ENCODE measurements at places on chromosomes 2 and 18.

DNA sequence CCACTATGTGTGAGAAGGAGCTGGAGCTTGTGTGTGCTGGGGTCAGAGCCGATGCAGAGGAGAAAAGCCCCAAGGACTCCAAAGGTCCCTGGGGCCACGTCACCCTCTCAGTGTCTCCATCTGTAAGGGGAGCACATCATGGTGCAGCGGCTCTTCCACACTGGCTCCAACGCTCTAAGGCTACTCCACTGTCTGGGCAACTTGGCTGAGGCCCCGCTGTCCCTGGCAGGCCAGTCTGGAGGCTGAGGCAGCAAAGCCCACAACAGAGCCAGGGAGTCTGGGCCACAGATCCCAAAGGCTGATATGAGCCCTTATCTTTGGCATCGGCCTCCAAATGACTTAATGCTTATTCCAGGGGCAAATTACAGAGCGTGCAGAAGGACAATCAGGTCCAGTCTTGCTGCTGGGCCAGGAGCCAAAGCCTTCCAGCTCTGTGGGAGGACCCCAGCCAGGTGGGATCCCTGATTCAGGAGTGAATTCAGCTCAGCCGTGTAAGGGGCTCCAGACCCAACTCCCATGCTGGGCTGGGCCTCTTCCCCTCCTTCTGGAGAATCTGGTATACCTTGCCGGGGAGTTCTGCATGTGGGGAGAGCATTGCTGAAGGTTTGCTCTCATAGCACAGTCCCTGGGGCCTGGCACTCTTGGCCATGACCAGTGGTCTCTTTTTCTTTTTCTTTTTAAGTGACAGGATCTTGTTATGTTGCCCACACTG lies 1.8 kb upstream of the DUSP2 start:
- DNase-seq = no peak

DNA sequence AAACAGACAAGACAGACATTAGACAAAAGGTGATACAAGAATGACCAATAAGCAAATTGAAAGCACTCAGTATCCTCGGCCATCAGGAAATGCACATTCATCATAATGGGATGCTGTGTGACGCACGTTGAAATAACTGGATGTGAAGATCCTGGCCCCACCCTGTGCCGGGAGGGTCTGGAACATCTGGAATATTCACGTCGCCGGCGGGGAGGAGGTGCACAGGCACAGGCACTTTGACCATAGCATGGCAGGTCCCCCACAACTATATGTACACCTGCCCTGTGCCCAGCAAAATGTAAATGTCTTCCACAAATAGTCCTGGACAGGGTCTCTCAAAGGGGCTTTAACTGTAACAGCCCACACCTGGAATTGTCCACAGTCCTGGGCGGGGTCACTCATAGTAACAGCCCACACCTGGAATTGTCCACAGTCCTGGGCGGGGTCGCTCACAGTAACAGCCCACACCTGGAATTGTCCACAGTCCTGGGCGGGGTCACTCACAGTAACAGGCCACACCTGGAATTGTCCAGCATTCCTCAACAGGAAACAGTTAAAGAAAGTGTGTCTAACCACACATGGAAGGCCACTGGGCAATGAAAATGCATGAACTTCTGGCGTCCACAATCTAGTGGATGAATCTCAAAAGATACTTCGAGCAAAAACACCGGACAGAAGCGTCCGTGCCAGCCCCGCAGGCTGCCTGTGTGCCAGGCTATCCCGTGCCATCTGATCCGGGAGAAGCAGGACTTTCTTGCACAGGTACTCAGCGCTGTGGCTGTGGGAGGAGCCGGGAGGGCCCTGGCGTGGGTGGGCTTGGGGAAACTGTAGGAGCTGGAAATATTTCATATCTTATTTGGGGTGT lies 113.4 kb downstream of the RTP5 start:
- DNase-seq = no peak

DNA sequence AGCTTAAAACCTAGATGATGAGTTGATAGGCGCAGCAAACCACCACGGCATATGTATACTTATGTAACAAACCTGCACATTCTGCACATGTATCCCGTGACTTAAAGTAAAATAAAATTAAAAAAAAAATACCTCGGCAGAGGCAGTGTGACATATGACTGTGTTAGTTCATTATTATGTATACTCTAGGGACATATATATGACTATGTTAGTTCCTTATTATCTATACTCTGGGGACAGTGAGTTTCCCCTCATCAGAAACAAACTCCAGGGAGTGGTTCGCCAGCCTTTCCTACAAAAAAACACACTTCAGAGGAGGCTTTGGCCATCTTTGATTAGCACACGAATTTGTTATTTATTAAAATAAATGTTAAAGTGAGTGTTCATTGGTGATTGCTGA lies 209.5 kb downstream of the PIEZO2 start:
- DNase-seq = no peak

- no peak for DNase-seq
Observed at GRCh38 chr2:165864296-165864695, 70.2 kb upstream of the GALNT3 start.

- DNase-seq = no peak
Observed at GRCh38 chr18:76504749-76505148, 9.7 kb upstream of the ZNF516 start.

- peak; percentile 92 for DNase-seq
Observed at GRCh38 chr2:225399504-225399903, at the start of gene NYAP2. NYAP2 (plus strand) TSS chr2:225399710; CDS start chr2:225408881, 9,171 bp downstream.

DNA sequence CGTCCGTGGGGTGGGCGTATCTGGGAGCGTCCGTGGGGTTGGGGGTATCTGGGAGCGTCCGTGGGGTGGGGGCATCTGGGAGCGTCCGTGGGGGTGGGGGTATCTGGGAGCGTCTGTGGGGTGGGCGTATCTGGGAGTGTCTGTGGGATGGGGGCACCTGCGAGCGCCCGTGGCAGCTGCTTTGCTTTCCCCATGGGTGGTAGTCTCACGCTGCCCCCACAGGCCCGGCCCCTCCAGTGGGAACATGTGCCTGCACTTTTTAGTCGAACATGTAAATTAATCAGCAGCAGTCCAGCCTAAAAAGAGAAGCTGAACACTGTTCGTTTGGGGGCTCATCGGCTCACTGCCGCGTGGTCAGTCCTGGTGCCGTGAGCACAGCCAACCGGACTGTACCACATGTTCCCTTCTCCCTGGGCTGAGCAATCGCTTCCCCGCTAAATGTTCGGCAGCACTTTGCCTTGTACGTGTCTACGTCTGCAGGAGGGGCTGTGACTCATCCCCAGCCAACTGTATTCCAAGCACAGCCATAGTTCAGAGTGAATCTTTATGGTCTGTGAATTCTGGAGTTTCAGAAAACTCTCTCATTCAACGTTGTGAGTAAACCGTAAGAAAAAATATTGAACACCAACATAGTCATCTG lies 271.5 kb downstream of the AGAP1 start:
- DNase-seq = no peak

DNA sequence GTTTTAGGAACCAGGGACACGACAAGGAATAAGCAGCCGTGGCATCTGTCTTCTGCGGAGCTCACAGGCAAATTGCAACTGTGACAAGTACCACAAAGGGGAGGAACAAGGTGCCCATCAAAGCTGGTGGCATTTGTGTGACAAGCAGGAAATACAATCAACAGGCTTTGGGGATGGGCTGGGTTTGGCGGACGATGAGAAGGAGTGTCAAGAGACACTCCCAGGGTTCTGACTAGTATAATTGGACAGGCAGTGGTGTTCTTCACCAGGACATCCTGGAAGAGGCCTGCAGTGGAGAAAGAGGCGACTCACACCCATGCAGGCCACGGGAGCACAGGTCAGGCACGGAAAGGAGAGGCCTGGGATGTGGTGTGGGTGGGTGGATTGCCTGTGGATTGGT lies 14.2 kb upstream of the SPATA3 start:
- no peak for DNase-seq

DNA sequence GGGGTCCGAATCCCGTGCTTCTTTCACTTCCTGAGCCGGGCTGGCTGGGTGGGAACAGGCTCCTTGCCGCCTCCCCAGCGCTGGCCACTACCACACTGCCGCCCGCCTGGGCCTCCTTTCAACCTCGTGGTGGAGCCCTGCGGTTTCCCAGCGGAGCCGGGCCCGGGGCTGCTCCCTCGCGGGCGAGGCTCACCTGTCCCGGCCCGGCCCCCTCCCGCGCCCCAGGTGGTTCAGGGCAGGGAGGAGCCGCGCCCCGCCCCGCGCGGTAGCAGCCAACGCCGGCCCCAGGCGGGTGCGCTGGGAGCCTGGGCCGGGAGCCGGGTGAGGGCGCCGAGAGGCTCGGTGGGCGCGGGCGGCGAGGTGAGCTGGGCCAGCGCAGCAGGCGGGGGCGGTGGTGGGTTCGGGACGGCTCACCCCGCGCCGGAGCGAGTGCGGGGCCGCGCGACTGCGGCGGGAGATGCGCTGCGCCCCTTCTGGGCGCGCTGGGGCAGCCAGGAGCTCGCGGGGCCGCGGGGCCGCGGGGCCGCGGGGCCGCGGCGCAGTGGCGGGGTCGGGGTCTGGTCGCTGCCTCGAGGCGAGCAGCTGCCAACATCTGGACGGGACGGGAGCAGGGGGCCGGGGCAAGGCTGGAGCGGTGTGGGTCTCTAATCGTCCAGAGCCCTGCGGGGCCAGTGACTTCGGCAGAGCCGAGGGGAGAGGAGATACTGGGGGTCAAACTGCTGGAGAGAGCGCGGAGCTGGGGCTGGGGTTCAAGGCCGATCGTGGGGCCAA lies at the start of gene LYPD6B:
LYPD6B (plus strand) TSS at position 258 of the 771 bp plus-strand sequence. CDS start 92,250 bp downstream, outside the sequence.
- DNase-seq = no peak

DNA sequence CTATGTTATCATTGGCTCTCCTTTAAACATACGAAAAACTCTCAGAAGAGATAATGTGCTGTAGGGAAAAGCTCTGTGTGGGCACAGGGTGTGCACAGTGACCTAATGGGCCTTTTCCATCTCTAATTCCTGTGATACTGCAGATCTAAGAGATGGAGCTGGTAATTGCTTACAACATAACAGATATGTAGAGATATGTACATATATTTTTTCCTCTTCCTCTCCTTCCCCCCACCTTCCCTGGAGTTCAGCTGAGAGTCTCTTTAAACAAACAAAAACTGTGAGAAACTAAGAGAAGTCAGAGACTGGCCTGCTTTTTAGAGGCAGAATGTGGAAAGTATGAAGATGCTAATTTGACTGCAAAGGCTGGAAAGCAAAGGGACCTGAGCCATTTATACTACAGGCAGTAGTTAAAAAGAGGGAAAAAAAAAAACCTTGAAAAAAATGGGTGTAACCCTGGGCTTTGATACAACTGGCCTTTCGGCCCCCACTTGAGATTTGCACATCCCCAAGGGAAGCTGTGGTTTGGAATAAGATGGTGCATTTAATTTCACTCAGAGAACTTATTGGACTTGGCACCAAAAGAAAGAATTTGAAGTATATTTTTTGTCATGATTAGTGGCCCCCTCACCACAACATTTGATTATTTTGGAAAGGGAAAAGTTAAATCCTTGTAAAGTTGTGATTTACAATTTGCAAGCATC lies 502.2 kb upstream of the ZEB2 start:
- no peak for DNase-seq

DNA sequence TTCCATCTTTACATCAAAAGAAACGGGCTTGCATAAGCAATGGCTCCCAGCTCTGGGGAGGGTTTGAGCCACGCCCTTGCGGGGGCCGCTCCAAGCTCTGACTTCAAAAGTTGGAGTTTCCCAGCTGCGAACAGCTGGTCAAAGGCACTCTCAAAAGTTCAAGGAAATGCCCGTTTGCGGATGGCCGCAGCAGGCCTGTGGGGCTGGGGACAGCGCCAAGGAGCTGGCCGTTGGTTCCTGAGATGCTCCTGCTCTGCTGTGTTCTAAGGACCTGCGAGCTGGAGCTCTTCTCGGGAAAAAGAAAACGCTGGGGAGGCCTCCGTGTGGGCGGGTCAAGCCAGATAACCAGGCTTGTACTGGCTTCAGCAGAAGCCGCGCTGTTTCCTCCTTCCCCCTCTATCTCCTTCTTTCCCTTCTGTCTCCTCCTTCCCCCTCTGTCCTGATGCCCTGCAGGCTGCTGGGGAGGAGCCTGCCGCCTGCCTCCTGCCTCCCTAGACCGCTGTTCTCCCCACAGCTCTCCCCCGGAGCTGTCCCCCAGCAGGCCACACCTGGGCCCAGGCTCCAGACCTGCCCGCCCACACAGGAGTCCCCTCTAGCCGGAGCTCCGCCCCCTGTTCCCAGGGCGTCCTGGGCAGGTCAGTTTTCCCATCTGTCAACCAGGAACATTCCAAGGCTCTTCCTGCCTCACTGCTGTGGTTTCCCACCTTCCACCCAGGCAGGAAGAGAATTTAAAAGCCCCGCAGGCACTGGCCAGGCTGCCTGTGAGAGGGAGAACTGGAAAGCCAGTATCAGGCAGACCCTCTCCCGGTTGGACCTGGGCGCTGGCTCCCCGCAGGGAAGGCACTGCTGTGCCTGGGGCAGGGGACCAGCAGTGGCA lies 14.1 kb downstream of the KLF11 start:
- DNase-seq = no peak

GRCh38 chr2:202061695-202062094 lies 11.4 kb upstream of the KIAA2012 start:
- no peak for DNase-seq

DNA sequence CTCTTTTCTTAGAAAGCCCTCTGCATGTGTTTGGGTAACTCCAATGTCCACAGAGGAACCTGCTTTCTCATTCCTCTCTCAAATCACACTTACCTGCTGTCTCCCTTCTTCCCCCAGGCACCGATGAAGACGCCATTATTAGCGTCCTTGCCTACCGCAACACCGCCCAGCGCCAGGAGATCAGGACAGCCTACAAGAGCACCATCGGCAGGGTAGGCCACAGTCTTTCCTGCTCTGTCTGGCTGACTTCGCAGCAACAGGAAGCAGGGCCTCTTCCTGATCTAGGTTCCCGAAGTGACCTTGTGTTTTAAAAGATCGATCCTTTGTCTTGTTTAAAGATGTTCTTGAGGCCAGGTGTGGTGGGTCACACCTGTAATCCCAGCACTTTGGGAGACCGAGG lies 25.0 kb upstream of the GMCL1 start:
- no peak for DNase-seq

DNA sequence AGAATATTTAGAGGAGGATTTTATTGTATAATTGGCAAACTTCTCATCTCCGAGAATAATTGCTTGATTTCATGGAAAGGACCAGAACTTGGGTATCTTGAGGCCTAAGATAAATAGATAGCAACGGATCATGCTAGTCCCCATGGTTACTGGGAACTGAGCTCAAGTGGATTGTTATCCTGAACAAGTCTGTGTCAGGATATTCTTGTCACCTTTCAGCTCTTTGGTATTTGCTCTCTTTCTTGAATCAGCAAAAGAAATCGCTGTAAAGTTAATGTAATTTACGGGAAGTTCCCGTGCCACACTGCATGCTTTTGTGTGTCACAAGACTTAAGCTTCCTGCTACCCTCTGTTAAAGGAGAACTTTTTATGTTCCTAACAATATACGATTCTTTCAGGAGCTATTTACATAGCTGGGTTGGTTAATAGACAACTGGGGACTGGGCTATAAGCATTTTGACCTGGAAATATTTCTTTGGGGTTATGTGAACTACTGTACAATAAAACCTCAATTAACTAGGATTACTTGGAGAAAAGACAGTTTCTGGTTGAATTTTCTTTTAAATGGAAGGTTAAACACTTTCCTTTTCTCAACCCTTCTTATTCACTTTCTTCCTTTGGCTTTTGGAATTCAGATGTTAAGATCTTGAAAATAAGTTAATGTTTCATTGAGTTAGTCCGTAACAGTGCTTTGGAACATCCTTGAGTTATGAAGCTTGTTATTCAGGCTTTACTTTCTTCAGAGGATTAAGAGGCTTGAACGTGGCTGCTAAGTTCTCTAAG lies 151.2 kb downstream of the FMNL2 start:
- DNase-seq = no peak
